ENCODE measurements at places on chromosomes 3 and 15. TPM values are rescaled to one million over a fixed set of nuclear protein-coding genes. Genes with fewer than 3 reads are reported as not detected.

GRCh38 chr15:63504979-63505841 is 817 bp downstream of the USP3 start:
- H3K27ac ChIP-seq, result peak overlapping the region; percentile 90
- H3K27me3 ChIP-seq, result no peaks in the 10 kb centered on the region
- peak; percentile 53 for DNase-seq

GRCh38 chr15:88269356-88270062 is 13.0 kb upstream of the NTRK3 start:
- no peak for DNase-seq
- H3K4me3 ChIP-seq, result no peak overlapping the region
- peaks cover 11% of the 10 kb centered on the region for H3K27me3 ChIP-seq
- no peaks in the 10 kb centered on the region for H3K36me3 ChIP-seq

DNA sequence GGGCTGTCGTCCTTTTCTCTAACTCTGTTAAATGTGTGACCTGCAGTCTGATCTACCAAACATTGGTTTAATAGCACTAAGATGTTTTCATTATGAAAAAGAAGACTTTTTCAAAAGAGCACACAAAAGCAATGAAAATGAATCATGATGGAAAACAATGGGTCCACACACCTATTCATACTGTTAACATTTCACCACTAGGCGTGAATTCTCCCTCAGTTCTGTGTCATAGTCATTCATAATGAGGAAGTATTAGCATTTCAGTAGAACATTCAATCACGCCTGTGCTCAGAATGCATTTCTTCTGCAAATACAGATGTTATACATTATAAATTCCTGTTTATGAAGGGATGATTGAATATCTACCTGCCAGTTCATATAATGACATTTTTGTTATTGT is 35.9 kb downstream of the EIF4E3 start:
- H3K36me3 ChIP-seq, result peaks cover 55% of the 10 kb centered on the region
- DNase-seq, result no peak
- H3K4me1 ChIP-seq, result peaks cover 37% of the 10 kb centered on the region
- no peaks in the 10 kb centered on the region for H3K27me3 ChIP-seq
- H3K4me3 ChIP-seq, result no peak overlapping the region

GRCh38 chr3:129085165-129085715 is 24.7 kb downstream of the GP9 start:
- DNase-seq, result no peak
- peaks cover 1% of the 10 kb centered on the region for H3K4me1 ChIP-seq
- H3K4me3 ChIP-seq, result no peak overlapping the region
- no peak overlapping the region for H3K27ac ChIP-seq
- H3K27me3 ChIP-seq, result no peaks in the 10 kb centered on the region

TTLL13 gene
- 0.58 TPM for total RNA-seq

STRIT1 gene
- not detected for total RNA-seq

All from activated CD4-positive, alpha-beta memory T cell treated with anti-CD3 and anti-CD28 coated beads, Interleukin-2, amount 10 ng/mL, durations not matched to agents 7 days and 5 days (primary cell).